ENCODE measurements at places on chromosomes 4 and X.

DNA sequence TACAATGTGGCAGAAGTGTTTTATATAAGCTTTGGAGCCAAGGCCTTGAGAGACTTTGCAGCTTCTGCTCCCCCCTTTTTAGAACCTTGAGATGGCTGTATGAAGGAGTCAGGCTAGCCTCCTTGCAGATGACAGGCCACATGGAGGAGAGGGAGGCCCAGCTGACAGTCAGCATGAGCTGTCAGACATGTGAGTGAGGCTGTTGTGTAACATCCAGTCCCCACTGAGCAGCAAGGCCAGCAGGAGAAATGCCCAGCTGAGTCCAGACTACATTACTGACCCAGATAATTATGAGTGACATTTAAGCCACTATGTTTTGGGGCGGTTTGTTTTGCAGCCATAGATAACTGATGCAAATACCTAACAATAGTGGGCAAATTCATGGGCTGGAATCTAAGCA is 515.3 kb upstream of the ARX start:
- DNase-seq: no peak

DNA sequence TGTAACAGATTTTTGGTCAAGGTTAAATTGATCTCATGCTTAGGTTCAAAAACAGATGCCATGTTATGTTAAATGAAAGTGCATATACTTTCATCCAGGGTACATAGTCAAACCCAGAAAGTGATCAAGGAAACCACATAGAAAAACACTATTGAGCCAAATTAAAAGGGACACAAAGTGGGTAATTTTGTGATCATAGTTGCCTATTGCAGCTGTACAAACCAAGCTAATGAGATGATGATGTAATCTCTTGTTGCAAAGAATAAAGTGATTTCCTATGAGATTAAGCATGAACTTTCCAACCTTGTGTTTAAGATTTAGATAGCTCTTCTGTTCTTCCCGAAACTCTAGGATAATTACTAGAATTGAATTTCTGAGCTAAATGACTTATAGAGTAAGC is 20.2 kb upstream of the LIMCH1 start:
- no peak for DNase-seq

- DNase-seq: no peak
Observed at GRCh38 chrX:11589641-11590040, 76.1 kb downstream of the ARHGAP6 start.

DNA sequence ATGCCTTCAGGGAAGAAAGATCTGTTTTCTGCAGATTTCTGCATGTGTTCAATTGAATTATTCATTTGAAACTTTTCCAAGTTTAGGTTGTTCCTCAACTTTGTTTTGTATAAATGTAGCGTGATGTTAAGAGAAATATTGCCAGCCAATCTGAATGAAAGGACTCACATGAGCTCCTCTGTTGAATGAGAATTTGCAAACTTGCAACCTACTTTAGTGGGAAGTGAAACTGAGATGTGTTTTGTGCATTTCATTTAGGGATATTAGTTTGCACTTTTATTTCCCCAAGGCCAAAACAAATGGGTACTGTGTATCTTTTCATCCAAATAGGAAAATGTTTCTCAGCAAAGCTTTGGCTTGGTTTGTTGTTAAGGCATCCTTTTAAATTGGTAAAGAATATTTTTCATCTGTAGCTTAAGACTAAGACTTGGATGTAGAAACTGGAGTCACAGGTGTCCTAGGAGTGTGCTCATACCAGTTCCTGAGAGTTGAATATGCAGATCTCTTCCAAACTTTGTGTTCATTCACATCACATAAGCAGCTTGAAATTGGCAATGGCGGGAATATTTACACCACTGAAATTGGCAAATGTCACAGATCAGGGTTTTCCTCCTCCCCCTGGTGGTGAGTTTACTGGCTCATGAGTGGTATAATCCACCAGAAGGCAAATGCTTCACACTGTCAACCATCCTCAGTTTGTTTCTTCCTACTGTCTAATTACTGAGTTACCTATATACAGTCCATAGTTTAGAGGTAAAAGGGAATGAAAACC is 193.6 kb upstream of the BANK1 start:
- DNase-seq: no peak

GRCh38 chr4:36207367-36207766 is 36.9 kb downstream of the ARAP2 start:
- DNase-seq: no peak
